ENCODE measurements at places on chromosomes 5 and 9. TPM values are rescaled to one million over a fixed set of nuclear protein-coding genes. Genes with fewer than 3 reads are reported as not detected.

Gene SLC45A2
- not detected for total RNA-seq

Gene PTGS1
- not detected for total RNA-seq

DNA sequence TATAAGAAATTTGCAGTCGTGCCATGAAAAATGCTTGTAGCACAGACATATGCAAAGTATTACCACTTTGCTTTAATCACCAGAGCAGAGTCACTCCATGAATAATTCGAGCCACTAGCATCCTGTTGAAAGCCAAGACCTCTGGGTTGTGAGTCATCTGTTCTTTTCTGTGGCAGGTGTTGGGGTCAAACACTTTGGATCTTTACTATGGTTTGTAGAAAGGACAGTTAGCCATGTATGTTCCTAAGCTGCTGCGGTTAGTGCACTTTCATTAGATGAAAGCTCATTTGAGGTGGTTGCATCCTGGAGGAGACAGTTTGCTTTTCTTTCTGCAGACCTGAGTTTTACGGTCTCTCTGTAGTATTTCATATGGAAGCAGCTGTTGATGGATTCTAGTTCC is 223.7 kb downstream of the DMRT2 start:
- H3K27me3 ChIP-seq: peaks cover 8% of the 10 kb centered on the region
- H3K27ac ChIP-seq: no peak overlapping the region
- no peak overlapping the region for H3K4me3 ChIP-seq
- H3K4me1 ChIP-seq: no peaks in the 10 kb centered on the region

- DNase-seq: no peak
Observed at GRCh38 chr5:31741496-31741895, 102.6 kb downstream of the PDZD2 start.

DNA sequence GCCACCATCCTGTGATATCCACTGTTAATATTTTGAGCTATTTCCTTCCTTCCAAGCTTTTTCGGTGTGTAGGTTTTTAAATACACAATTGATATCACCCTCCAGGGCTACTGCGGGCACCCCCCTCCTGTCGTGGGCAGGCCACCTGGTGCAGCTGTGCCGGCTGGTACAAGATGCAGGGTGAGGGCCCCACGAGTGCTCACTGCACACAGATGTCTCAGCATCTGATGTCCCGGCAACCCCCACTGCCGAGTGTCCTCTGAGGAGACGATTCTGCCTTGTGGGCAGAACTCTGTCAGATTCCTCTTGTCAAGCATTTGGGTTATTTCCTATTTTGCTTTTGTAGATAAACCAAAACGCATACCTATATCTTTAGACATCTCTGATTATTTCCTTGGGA is 25.1 kb downstream of the CACNA1B start:
- H3K4me1 ChIP-seq: no peaks in the 10 kb centered on the region
- H3K27me3 ChIP-seq: peaks cover 14% of the 10 kb centered on the region
- DNase-seq: no peak
- H3K27ac ChIP-seq: no peak overlapping the region

DNA sequence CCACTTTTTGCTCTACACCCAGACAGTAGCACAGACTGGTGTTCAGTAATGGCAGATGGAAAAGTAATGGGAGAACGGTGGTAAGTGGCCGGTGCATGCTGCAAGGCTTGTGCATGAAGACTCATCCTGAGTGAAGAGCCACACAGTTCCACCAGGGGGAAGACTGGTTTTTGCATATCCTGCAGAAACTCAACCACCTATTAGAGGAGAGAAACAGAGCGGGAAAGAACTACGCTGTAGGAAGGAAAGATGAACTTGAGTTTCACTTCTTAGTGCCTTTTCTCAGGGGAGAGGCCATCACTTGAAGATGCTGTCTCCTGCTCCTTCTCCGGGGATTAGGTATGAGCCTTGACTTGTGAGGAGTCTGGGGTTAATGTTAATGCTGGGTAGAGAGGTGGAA is 9.4 kb upstream of the PRSS3 start:
- H3K27me3 ChIP-seq: peaks cover 7% of the 10 kb centered on the region
- DNase-seq: no peak
- no peak overlapping the region for H3K4me3 ChIP-seq
- H3K36me3 ChIP-seq: no peaks in the 10 kb centered on the region

GRCh38 chr9:127504887-127505251 is 53.6 kb downstream of the LRSAM1 start:
- no peak for DNase-seq
- H3K4me3 ChIP-seq: no peak overlapping the region
- no peaks in the 10 kb centered on the region for H3K36me3 ChIP-seq
- H3K4me1 ChIP-seq: no peaks in the 10 kb centered on the region

All from activated CD4-positive, alpha-beta T cell treated with anti-CD3 and anti-CD28 coated beads for 36 hours (primary cell).